Activated CD4-positive, alpha-beta T cell treated with anti-CD3 and anti-CD28 coated beads for 36 hours (primary cell): ENCODE measurements at places on chromosomes 16 and 17. TPM values are rescaled to one million over a fixed set of nuclear protein-coding genes. Genes with fewer than 3 reads are reported as not detected.

DNA sequence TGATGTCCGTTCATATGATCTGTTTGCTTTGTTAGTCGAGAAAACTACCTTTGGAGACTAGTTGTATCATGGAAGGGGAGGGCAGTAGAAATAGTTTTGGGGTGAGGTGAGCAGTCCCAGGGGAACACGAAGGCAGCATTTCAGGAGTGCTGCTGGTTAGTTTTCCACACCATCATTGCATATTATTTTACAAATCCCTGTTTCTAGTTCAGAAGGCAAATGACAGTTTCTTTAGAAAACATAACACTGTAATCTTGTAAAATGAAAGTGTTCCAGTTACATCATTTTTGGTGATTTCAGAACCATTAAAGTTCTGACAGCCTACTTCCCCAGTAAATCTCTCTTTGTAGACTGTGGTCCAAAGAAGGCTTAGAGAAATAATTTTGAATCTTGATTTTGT, 25.4 kb downstream of the BANP start:
- no peak for DNase-seq

DNA sequence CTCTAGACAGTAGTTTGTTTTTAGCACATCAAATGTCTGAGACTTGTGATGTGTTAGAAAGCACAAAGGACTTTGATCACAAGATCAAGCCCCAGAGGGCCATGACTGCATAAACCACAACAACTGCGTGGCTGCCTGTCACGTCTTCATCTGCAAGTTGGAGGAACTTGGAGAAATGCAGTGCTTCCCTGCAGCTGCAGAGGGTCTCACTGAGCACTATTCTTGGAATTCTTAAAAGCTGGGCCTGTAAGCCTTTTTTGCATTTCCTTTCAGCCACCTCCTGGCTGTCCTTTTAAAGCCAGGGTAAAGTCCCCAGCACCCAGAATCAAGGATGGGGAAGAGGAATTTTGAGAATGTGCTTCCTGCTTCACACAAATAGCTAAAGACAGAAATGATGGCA, 431.3 kb downstream of the MAF start:
- DNase-seq, result peak; percentile 61

- DNase-seq, result no peak
These were observed 36.9 kb upstream of the TRAP1 start for GRCh38 chr16:3754081-3754703.

GRCh38 chr17:56598466-56598865, 5.0 kb downstream of the NOG start:
- DNase-seq, result peak; percentile 11

DNA sequence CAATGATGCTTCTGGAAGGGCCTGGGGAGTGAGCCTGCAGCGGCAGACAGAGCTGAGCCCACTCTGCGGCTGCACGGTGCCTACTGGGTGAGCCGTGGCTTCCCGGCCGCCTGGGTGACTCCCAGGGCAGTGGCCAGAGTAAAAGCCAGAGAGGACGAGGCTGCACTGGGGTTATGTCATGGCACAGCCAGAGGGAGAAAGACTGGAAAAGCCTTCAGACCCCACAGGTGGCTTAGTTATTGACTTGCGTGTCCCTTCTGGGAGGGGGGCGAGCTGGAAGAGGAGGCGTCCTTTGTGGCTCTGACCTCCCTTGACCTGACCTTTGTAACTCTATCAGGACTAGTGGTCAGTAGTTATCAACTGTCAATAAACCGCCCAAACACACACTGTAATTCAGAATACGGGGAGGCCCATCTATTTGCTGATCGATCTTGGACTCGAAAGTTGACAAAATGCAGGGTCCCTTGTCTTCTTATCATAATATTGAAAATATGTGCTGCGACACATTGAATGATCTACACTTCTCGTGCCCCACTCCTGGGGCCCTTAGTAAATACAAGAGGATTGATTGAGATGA, 385.9 kb upstream of the ZFHX3 start:
- no peak for DNase-seq

- DNase-seq, result peak; percentile 28
These were observed 1.7 kb downstream of the JPH3 start for GRCh38 chr16:87603684-87604633.

The LGALS9C gene
- total RNA-seq, result not detected

The FOXL1 gene
- total RNA-seq, result not detected

DNA sequence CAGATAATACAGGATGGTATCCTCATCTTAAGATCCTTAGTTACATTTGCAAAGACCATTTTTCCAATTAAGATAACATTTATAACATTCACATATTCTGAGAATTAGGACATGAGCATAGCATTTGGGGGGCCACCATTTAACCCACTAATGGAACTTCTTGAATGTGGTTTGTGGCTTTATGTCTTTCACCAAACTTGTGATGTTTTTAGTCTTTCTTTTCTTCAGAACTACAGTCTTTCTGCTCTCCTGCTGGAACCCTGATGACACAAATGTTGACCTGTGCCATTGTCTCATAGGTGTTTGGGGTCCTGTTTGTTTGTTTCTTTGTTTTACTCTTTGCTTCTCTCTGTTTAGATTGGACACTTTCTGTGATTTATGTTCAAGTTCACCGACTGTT, 23.2 kb downstream of the COX11 start:
- DNase-seq, result no peak

The FOXC2 gene
- total RNA-seq, result not detected

DNA sequence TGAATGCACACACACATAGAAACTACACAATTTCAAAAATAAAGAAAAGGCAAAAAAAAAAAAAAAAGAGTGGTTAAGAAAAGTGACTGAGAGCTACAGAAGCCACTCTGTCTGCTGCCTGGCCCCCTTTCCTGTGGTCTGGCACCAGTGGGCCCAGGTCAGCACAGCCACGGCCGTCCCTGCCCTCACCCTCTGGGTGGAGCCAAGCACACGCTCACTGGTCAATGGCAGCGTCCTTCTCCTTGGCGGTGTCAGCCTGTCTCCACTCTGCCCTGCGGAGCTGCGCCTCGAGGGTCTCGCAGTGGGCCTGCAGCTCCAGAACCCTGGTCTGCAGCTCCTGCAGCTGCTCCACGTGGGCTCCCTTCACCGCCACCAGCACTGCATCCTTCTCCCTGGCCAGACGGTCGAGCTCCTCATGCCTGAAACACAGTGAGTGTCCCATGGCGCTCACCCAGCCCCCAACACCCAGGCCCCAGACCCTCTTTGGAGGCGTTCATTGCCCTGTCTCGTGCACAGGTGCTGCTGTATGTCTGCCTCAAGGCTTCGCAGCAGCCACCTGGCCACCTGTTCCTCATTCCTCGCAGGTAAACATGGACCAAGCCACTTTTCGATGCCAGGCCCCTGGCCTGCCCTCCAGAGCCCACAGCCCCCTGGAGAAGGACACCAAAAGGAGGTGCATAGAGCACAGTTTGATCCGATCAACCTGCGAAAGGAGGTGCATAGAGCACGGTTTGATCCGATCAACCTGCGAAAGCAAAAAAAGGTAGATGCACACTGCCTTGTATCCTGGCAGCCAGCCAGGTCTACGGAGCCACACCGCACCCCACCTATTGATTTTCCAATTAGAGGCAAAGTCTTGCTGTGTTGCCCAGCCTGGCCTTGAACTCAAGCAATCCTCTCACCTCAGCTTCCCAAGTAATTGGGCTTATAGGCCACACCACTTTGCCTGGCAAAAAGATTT, 24.4 kb downstream of the CCDC57 start:
- DNase-seq, result no peak

- peak; percentile 28 for DNase-seq
These were observed 5.8 kb downstream of the TMEM92 start for GRCh38 chr17:50280068-50280467.

The BLMH gene
- total RNA-seq, result 74.5 TPM

GRCh38 chr16:77660311-77660710, 62.0 kb upstream of the NUDT7 start:
- no peak for DNase-seq

The APOH gene
- total RNA-seq, result not detected

The C17orf113 gene
- total RNA-seq, result 0.32 TPM

DNA sequence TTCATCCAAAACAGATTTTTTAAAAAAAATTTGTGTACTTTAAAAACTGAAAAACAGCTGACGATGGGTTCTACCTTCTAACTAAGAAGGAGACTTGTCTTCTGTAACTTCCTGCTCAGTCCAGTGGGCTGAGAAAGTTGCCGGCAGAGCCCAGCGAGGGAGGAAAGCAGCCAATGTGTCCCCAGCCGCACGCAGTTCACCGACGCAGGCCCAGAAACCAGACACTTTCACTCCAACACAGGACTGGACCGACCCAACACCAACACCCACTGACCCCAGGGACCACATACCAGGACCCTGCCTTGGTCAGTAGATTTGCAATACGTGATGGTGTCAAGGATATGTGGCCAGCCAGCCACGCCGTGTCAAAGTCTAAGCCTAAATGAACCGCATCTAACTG, 25.6 kb downstream of the TRAP1 start:
- no peak for DNase-seq

DNA sequence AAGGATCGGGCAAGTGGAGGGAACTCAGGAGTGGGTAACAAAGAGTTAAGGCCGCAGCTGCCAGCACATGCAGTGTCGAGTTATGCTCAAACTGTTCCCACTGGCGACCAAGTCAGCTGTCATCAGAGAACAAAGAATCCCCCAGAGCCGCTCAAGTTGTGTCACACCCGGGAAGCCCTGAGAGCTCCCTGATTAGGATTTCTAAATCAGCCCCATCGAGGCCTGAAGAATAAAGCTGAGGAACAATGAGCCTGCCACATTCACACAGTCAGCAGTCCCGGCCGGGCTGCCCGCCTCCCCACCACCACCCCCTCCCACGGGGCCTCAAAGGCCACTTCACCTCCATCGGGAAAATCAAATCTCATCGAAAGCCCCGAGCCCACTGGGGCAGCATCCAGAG, 84.5 kb downstream of the SOX9 start:
- DNase-seq, result no peak

The LDHD gene
- not detected for total RNA-seq

- peak; percentile 62 for DNase-seq
These were observed 13.7 kb downstream of the TENT4B start for GRCh38 chr16:50166511-50167500.

- DNase-seq, result no peak
These were observed 951 bp downstream of the TMED6 start for GRCh38 chr16:69350536-69351133.

GRCh38 chr16:49699841-49700175, 156.1 kb downstream of the ZNF423 start:
- no peak for DNase-seq

DNA sequence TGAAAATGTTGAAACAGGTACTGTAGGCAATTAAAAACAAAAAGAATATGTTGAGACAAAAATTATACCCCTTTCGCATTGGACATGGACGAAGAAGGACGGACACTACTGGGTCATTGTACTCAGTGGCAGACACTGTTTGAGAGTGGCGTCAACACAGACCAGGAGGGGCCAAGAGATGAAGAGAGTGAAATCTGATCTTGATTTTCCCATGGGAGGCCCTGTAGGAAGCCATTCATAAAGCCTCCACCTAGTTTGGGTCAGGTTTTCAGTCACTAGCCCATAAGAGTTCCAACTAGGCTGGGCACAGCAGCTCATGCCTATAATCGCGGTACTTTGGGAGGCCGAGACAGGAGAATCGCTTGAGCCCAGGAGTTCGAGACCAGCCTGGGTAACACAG, 23.6 kb upstream of the SMURF2 start:
- DNase-seq, result no peak

DNA sequence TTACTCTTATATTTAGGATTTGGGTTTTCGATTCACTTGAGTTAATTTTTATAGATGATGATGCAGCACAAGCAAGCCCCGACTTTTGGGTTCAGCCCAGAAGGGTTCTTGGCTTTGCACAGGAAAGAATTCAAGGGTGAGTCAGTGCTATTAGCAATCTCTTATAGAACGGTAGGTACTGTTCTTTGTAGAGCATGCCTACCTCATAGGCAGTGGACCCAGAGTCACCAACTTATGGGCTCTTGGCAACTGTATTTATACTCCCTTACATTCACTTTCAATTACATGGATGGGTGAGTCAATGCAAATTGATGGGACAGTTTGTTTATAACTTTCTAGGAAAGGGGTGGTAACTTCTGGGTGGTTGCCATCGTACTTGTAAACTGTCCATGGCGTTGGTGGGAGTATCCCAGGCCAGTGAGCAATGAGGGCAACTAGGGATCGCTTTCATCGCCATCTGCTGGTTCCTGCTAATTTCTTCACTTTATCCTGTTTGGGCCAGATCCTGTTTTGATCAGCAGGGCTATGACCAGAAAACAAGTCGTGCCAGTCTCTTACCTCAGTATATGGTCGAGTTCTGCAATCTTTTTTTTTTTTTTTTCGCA, 362.6 kb downstream of the CNTNAP4 start:
- peak; percentile 9 for DNase-seq

GRCh38 chr17:38943607-38944006, 18.2 kb downstream of the LASP1NB start:
- peak; percentile 56 for DNase-seq

GRCh38 chr17:80308692-80309517, 48.3 kb downstream of the RNF213 start:
- no peak for DNase-seq

- DNase-seq, result no peak
These were observed 4.9 kb downstream of the RUNDC1 start for GRCh38 chr17:42985225-42985624.

DNA sequence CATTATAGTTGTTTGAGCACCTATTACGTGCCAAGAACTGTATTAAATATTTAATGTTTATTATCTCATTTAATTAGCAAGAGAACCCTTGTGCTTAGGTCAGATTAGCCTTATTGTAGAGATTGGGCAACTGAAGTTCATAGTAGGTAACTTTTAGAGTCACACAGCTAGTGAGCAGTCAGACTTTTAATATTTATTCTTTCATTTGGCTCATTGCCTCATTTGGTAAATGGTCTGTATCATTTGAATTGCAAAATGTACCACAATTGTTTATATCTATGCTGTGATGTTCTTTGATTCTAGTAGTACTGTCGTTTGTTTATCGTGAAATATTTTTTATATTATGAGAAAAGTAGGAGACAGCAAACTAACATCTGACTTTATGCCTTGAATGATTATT, 7.6 kb downstream of the CLTC start:
- DNase-seq, result no peak

The KAT8 gene
- total RNA-seq, result 53.6 TPM

GRCh38 chr17:16817201-16817600, 127.2 kb downstream of the CCDC144A start:
- DNase-seq, result no peak

The CHST5 gene
- total RNA-seq, result 0.40 TPM

DNA sequence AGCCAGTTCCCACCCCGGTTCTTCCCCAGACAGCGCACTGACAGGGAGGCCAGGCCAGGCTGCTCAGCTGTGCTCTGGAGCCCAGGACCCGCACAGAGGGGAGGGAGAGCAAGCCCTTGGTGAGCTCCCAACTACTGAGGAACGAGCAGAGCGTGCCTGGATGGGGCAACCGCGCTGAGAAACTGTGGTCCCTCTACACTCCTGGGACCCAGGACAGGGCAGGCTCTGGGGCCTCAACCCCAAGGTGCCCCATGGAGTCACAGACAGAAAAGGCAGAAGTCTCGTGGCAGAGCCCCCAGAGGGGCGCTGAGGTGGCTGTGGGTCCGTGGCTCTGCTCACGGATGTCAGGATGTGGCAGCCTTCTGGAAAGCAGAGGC, 16.3 kb downstream of the SLX4 start:
- no peak for DNase-seq
